Lower leg skin (tissue), 4 donors: ENCODE measurements at places on chromosomes 6 and 20.

- no peak for DNase-seq
Measured at GRCh38 chr6:145267076-145267867, 468.0 kb downstream of the EPM2A start.

DNA sequence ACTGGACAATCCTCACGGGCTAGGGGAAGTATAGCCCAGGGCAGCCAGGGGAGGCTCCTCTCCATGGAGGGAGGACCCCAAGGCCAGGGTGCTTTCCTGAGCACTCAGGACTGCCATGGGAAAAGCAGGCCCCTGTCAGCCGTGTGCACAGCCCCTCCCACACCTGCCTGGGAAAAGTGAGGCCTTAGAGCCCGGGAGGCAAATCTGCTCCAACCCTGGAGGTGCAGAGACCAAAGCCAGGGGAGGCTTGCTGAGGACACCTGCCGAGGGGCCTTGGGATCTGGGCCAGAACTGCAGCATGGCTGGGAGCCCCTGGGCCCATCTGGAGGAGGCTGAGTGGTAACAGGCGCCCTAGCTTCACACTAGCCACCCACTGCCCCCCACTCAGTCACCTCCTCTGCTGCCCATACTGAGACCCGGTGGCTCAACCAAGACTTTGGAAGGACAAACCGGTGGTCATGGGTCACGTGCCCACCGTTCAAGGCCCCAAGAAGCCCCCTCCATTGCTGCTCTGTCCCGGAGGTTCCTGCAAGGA, 55.2 kb downstream of the YTHDF1 start:
- DNase-seq = no peak

- no peak for DNase-seq
Measured at GRCh38 chr6:53579338-53579737, 34.4 kb upstream of the GCLC start.

DNA sequence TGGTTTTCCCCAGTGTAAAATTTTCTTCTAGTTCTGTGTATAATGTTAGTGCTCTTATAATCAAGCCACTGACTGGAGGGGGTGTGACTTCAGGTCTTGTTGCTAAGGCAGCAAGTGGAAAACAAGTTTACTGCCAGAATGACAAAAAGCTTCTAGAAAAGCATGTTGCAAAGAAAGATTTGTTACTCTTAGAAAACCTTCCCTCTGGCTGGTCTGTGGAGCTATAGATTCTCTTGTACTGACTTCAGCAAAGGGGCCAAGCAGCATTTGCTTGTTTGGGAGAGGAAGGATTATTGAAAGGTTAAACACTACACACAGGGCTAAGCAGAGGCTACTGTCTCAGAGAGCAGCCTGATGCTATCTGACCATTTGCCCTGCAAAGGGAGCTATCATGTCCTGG, 288.8 kb downstream of the BTBD9 start:
- DNase-seq = no peak

GRCh38 chr20:6611911-6612605, 155.4 kb upstream of the BMP2 start:
- no peak for DNase-seq

DNA sequence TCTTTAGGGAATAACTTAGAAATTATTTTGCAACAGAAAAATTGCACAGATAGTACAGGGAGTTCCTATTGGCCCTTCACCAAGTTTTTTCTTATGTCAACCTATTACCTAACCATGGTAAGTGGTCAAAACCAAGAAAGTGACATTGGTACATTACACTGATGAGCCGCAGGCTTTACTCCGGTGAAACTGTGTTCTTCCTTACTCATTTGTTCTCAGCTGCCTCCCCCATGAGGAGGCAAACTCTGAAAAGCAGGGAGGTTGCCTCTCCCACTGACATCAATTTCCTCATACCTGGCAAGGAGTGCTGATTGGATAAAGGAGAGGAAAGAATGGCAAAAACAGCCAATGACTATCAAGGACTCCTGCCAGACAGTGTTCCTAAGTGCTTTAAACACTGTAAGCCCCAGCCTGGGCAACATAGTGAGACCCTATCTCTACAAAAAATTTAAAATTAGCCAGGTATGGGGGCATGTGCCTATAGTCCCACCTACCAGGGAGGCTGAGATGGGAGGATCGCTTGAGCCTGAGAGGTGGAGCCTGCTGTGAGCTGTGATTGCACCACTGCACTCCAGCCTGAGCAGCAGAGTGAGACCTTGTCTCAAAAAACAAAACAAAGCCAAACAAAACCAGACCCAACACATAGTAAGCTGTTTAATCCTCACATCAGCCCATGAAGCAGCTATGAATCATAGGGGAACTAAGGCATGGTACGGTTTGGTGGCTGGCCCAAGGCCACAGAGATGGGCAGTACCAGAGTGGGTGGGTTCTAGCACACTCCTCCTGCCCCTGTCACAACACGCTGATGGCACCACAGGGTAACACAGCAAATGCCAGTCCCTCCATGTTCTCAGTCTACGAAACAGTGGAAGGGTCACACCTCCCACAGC, 24.7 kb downstream of the C20orf203 start:
- no peak for DNase-seq

- DNase-seq = no peak
Measured at GRCh38 chr20:37983286-37983685, 50.0 kb downstream of the TTI1 start.

DNA sequence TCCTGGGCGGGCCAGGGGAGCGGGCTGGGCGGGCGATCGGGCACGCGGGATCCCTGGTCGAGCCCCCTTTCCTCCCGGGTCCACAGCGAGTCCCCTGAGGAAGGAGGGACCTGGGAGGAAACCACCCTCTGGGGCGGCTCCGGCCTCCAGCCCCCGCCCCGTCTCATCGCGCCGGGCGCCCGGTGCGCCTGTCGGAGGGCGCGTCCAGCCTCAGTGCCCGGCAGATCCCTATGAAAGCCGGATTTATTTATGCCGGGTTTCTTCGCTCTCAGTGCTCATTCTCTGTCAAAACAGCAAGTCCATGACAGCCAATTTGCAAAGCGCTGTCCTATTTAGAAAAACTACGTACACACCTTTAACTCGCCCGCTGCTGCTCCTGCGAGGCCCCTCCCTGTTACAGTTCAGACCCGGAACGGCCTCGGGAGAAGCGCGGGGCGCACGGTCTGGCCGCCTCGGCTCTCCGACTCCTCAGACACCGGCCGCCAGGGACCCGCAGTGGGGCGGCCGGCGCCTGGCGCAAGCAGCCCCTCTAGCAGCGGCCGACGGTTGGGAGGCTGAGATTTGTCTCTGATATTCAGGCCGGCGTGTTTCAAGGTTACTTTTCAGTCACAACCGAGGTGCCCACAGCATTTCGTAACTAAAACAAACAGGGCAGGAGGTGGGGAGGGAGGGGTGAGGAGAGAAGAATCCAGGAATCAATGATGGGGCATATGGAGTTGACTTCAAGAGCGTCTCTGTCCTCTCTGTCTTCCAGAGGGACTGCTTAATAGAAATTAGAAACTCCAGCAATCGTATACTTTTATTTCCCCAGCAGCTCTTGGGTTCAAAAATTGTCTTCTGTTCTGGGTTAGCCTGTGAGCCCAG, 782 bp upstream of the FOXA2 start:
- no peak for DNase-seq

DNA sequence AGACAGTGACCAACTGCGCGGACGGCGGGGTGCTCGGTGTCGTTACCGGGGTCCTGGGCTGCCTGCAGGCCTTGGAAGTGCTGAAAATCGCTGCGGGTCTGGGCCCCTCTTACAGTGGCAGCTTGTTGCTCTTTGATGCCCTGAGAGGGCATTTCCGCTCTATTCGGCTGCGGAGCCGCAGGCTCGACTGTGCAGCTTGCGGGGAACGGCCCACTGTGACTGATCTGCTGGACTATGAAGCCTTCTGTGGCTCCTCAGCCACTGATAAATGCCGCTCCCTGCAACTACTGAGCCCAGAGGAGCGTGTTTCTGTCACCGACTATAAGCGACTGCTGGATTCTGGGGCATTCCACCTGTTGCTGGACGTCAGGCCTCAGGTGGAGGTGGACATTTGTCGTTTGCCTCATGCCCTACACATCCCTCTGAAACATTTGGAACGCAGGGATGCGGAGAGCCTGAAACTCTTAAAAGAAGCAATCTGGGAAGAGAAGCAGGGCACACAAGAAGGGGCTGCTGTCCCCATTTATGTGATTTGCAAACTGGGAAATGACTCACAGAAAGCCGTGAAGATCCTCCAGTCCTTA, 1.0 kb downstream of the MOCS3 start:
- no peak for DNase-seq

DNA sequence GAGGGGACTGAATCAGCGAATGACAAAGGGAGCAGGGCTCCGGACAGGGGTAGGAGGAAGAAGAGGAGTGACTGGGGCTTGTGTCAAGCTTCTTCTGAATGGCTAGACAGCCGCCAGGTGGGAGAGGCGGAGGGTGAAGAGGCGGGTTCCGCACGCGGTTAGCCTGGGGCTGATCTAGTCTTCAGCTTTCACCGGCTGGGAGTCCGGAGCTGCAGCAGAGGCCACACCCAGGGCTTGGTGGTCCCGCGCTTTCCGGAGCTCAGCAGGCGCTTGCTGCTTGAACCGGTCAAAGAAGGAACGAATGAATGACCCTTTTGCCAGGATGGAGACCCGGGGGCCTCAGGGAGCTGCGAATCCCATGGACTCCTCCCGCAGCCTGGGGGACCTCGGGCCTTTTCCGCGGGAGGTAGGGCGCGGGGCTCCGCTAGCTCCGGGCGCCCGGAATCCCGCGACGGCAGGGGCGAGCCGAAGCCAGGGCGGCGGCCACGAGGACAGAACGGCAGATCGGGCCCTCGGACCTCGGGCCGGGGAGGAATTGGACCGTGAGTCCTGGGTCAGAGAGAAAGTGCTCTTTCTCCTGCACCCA, at the start of gene C6orf141:
C6orf141 (plus strand) TSS at position 177 of the 586 bp plus-strand sequence; CDS start at position 302, 125 bp downstream.
- DNase-seq = peak; percentile 86

DNA sequence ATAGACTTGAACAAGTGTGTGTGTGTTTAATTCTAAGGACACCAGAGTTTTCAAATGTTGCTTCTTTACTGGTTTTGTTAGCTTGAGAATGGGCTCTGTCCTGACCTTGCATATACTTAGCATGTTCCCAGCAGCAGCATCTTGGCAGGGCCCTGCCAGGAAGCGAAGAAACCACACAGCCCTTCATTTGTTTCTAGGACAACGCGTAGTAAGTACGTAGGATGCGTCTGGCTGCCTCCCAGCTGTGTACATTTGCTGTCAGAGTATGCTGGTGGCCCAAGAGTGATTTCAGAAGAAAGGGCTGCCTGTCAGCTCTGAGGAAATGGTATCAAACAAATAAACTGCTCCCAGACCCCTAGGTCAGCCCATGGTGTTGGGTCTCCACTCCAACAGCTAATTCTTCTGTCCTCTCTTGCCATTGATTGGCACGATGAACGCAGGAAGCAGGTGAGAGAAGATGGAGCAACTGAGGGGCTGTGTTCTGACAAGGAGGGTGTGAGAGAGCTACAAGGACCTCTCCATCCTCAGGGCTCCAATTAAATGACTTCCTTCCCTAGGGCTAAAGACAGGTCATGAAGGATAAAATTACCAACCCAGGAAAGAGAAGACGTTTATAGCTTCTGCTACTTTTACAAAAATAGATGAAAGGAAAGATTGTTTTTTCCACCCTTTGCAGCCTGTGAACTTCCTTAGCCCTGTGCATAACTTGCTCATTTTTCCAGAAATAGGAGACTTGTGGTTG, 55.9 kb upstream of the HDDC2 start:
- DNase-seq = no peak

DNA sequence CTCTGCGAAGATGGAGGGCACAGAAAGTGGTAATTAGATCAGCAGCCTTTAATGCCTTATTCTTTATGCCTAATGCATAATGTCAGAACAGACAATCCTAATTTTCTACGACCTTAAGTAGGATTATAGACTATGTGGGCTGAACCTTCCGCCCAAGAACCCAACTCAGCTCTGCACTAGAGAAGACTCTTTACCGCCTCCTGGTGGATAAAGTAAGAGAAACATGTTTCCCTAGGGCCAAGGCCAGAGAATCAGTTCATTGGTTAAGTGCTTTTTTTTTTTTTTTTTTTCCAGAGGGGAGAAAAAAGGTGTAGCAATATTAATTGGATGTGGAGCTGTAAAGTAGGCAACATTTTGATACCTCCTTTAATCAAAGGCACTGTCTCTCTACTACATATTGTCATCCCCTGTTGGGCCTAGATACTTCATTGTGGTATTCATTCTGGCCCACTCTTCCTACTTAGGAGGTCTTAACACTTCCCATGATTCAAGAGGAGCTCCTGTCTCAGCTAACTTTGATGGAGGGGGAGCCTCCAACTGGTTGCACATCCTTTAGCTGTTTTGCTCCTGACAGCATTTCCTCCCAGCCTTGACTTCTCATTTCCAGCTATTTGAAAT, 124.9 kb upstream of the NRN1 start:
- DNase-seq = no peak

DNA sequence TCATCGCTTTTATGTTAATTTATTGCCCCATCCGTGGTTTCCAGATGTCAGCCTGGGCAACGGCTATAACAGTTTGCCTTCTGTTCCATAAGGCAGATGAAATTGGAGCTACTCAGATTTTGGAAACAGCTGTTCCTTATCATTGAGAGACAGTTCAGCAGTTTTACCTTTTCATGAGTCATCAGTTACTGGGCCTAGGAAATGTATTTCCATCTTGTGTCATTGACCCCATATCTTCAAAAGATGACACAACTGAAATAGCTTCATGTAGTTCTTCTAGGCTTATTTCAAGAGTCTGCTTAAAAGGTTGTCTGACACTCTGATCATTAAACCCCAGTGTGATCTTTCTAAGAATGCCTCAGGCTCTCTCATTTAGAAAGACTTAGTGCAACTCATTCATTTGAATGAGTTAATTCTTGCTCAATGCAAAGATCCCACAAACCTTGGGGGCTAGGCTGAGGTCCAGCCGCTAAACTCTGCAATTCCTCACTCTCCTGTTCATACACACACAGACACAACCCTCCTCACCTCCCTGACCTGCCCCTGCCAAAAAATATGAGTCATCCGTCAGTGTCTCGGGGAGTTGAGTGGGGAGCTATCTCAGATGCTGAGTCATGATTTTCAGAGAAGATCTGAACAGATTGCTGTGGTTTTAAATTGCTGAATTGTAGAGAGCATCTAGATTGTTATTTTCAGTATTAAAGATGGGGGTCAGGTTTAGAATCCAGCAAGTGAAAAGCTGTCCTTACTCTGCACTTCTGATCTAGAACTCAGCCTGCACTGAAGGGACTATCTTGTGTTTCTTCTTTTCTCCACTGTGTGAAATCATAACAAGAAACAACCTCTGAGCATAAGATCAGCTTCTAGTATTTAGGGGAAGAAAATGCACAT, 61.8 kb downstream of the RPP40 start:
- DNase-seq = peak; percentile 36

DNA sequence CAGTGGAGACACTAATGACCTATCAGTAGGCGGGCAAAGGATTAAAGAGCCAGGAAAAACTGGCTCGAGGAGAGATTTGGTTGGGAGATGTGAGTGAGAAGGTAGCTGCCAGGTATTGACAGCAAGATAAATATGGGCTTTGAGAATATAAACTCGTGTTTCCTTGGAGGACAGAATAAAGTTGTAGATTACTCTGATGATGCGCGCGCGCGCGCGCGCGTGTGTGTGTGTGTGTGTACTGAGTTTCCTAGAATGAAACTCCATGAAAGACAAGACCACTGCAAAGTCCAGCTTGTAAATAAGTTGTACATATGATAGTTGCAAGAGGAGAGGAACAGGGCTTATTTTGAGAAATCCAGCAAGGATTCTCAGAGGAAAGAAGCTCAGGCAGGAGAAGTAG, 13.3 kb upstream of the TREM2 start:
- DNase-seq = no peak
